T follicular helper cell (primary cell): ENCODE measurements at places on chromosomes 12 and 14.

GRCh38 chr12:10027311-10027710 lies 3.2 kb upstream of the CLEC9A start:
- DNase-seq, result no peak

GRCh38 chr12:79033788-79034187 lies 169.2 kb downstream of the SYT1 start:
- DNase-seq, result no peak

- DNase-seq, result no peak
Observed at GRCh38 chr12:51370667-51371066, 20.5 kb downstream of the GALNT6 start.

GRCh38 chr12:42643881-42644579 lies 54.5 kb upstream of the PRICKLE1 start:
- DNase-seq, result no peak

DNA sequence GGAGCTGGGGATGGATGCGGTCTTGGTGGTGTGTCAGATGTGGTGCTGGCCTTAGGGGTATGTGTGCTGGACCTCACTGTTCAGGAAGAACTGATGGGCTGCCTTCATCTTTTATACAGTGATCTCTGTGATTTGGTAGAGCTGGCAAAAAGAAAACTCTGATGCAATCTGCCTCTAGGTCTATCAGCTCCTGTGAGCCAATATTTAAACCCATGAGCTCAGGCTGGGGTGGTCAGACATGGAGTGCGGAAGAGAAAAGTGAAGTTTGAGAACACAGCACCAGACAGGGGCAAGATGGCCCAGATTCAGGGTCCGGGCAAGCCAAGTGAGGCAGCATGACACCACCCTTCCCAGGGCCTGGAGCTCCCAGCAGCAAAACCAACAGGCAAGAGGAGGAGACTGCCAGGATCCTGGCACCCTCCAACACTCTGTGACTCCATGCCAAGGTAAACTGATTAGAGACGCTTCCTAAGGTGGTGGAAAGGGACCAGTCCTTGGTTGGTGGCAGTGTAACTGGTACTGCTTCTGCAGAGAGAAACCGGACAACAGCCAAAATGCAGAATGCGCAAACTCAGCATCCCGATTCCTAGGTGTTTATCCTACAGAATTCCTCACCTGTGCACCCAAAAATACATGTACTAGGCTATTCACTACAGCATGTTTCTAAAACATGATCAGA lies 82.3 kb downstream of the CHGA start:
- no peak for DNase-seq

DNA sequence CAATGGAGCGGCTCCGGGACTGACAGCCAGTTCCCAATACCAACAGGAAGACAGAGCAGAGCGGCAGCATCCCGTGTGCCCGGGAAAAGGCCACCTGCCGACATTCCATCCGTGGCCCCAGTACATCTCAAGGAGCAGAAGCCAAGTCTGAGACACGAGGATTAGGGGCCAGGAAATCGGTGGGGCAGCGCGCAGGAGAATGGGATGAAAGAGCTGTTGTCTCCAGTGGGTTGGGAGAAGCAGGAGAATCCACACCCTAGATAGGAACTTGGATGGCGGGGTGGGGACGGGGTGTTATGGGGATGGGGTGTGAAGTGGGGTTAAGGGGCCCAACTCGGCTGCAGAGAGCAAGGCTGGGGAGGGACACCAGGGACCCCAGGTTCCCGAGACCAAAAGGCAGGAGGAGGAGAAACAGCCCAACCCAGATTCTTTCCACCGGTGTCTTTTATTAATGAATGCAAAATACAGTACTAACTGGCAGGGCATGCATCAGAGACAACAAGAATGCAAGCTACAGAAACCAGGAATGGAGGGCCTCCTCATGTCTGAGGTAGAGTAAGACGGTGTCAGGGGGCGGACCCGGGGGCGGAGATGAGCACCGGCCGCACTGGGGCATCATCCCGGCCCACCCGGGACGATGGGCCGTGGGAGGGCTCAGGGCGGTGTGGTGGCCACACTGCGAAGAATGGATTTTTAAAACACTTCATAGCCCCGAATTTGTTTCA lies 50.3 kb downstream of the BEGAIN start:
- DNase-seq, result no peak

GRCh38 chr14:69037790-69038454 lies 58.8 kb upstream of the ACTN1 start:
- DNase-seq, result no peak

- no peak for DNase-seq
Observed at GRCh38 chr14:97250931-97251330, 453.7 kb downstream of the VRK1 start.

DNA sequence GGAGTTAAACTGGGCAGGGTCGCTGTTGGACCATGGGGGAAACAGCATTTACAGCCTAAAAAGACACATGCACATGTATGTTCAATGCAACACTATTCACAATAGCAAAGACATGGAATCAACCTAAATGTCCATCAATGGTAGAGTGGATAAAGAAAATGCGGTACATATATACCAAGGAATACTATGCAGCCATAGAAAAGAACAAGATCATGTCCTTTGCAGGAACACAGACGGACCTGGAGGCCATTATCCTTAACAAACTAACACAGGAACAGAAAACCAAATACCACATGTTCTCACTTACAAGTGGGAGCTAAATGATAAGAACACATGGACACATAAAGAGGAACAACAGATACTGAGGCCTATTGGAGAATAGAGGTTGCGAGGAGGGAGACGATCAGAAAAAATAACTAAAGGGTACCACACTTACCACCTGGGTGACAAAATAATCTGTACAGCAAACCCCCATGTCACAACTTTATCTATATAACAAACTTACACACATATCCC lies 25.0 kb upstream of the SRP54 start:
- no peak for DNase-seq

DNA sequence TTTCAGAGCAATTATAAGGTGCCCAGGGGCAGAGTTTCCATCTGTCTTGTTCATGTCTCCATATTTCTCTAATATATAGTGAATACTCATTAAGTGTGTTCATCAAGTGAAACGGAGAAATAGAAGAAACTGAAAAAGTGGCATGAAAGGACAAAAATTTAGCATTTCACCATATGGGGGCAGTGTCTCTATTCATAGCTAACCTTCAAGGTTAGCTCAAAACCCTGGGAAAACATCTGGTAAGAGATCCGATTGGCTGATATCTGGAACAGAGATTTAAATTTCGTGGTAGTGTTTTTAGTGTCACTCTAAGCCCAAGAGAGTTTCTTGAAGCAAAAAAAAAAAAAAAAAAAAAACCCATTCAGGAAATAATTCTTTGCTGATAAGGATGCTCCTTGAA lies 367.5 kb downstream of the DAD1 start:
- no peak for DNase-seq

- no peak for DNase-seq
Observed at GRCh38 chr14:64507376-64508156, 3.0 kb downstream of the ZBTB1 start.

DNA sequence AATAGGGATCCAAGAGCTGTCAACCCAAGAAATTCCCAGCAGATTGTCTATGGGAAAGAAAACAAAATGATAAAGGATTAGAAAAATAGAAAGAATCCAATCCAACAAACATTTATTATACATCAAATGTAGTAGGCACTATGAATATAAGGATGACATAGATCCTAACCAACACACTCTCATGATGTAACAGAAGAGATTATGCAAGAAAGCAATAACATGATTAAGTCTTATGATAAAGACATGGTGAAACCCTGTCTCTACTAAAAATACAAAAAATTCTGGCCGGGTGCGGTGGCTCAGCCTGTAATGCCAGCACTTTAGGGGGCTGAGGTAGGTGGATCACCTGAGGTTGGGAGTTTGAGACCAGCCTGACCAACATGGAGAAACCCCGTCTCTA lies 2.7 kb downstream of the MED6 start:
- DNase-seq, result no peak

GRCh38 chr12:29591140-29592020 lies 93.9 kb upstream of the OVCH1 start:
- no peak for DNase-seq
